ENCODE measurements at places on chromosomes 7 and 10.

GRCh38 chr10:131320860-131321604 lies 9.5 kb upstream of the TCERG1L start:
- no peak for DNase-seq
- no peaks in the 10 kb centered on the region for H3K4me1 ChIP-seq
- no peak overlapping the region for H3K4me3 ChIP-seq
- H3K27me3 ChIP-seq, result no peaks in the 10 kb centered on the region

DNA sequence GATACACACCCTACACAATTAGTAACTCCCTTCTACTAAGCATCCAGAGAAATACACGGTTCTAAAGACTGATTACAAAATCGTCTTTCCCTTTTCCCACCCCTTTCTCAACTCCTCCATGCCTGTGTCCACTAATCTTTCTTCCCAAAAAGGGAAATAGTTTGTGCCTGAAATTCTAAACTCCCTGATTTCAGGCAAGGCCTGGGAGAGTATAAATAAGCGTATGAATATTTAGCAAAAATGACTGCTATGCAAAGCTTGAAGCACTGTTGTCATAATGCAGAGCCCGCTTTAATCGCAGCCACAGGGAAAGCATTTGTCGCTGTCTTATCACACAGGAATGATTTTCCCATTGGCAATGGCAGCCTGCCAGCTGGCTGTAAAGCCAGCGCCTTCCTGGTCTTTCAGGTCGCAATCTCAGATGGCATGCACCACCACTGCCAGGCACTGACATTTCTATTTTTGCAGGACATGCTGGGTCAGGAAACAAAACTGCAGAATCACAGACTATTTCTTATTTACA lies 142.9 kb upstream of the PCGF5 start:
- H3K36me3 ChIP-seq, result no peaks in the 10 kb centered on the region
- H3K4me1 ChIP-seq, result peaks cover 3% of the 10 kb centered on the region
- DNase-seq, result no peak
- H3K27ac ChIP-seq, result no peak overlapping the region
- no peak overlapping the region for H3K4me3 ChIP-seq

DNA sequence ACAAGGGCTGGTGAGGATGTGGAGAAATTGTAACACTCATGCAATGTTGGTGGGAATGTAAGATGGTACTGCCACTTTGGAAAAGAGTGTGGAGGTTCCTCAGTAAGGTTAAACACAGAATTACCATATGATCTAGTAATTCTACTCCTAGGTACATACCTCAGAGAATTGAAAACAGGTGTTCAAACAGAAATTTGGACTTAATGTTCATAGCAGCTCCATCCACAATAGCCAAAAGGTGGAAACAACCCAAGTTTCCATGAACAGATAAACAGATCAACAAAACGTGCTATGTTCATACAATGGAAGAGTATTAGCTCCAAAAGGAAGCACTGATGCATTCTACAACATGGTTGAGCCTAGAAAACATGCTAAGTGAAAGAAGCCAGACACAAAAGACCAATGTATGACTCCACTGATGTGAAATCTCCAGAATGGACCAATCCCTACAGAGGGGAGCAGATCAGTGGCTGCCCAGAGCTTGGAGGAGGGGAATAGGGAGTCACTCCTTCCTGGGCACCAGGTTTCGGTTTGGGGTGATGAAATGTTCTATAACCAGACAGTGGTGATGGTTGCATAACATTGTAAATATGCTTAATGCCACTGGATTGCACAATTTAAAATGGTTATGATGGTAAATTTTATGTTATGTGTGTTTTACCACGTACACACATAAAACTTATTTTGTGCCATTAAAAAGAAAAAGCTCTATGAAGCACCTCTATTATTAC lies 5.7 kb upstream of the WDR86 start:
- H3K4me3 ChIP-seq, result no peak overlapping the region
- H3K27ac ChIP-seq, result no peak overlapping the region
- H3K27me3 ChIP-seq, result peaks cover 45% of the 10 kb centered on the region
- H3K36me3 ChIP-seq, result peaks cover 2% of the 10 kb centered on the region

GRCh38 chr7:126411821-126412383 lies 840.8 kb downstream of the GRM8 start:
- no peaks in the 10 kb centered on the region for H3K4me1 ChIP-seq
- H3K36me3 ChIP-seq, result no peaks in the 10 kb centered on the region
- DNase-seq, result no peak
- H3K27ac ChIP-seq, result no peak overlapping the region
- H3K27me3 ChIP-seq, result no peaks in the 10 kb centered on the region
- no peak overlapping the region for H3K4me3 ChIP-seq

GRCh38 chr10:71575934-71576801 lies 143.4 kb downstream of the C10orf105 start:
- DNase-seq, result no peak
- no peak overlapping the region for H3K4me3 ChIP-seq
- H3K4me1 ChIP-seq, result peaks cover 5% of the 10 kb centered on the region

GRCh38 chr7:67466109-67466508 lies 469.5 kb downstream of the TYW1 start:
- H3K4me1 ChIP-seq, result no peaks in the 10 kb centered on the region
- H3K36me3 ChIP-seq, result no peaks in the 10 kb centered on the region
- no peak overlapping the region for H3K27ac ChIP-seq
- no peak for DNase-seq

DNA sequence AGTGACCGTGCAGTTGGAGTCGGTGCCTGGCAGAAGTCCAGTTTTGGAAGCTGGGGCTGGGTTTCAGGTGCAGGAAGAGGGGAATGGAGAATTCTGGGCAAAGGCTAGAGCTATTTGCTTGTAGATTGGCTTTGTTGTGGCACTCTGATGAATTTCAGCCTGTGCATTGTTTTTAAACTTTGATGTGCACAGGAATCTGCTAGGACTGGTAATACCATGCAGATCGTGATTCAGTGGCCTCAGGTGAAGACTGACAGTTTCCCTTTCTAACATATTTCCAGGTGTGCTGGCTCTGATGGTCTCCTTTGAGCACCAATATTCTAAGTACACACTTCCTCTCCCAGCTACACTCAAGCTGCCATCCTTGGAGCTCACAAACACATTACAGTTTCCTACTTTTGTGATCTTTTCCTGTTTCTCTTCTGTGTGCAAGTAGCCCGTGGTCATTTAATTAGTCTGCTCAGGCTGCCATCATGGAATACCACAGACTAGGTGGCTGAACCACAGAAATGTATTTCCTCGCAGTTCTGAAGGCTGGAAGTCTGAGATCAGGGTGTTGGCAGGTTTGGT lies 55.6 kb downstream of the NOC3L start:
- no peak overlapping the region for H3K4me3 ChIP-seq
- peaks cover 2% of the 10 kb centered on the region for H3K4me1 ChIP-seq
- no peaks in the 10 kb centered on the region for H3K36me3 ChIP-seq
- no peak for DNase-seq
